ENCODE measurements at places on chromosomes 7 and 10. TPM values are rescaled to one million over a fixed set of nuclear protein-coding genes. Genes with fewer than 3 reads are reported as not detected.

DNA sequence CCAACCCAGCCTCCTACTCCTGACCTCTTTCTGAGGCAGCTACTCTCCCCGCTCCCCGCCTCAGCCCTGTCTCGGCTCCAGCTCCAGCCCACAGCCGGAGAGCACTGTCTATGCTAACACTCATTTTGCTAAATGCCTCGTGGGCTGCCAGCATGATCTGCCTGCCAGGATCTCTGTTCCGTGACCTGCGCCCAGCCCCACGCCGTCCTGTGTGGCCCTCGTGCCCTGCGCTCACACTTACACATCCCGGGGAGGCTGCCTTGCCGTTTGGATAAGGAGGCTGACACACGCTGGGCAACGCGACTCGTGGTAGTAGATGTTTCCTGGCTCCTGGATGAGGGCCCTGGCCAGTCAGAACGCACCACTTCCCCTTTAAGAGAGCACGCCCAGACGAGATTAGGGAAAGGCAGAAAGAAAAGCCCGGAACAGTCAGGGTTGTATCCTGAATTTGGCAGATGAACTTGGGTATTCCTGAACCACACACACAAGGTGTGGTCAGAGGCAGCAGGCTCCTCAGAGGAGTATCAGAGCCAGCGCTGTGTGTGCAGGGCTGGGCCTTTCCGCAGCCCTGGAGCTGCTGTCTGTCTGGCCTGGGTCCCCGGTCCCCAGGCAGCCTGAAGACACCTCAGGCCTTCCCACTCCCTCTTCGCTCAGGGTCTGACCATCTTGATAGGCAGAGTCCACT lies 97.7 kb upstream of the EFCAB10 start:
- DNase-seq, result no peak

DNA sequence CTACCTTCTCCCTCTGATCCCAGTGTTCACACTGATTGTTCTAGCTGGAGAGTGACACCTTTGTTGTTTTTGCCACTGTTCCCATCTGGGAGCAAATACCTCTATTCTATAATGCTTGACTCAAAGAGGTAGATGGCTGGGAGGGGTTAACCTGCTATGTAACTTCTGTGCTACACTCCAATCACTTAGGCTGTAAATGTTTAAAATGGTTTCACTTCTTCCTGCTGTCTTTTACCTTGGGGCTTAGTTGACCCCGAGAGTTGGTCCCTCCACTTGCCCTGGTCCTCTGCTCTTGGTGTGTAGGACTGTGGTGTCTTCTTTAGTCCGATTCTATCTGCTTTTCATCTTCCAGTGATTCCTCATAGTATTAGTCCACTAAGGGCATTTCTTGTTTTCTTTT lies 22.3 kb downstream of the KLHDC10 start:
- no peak for DNase-seq

Gene RBP4
- polyA plus RNA-seq, result 0.93 TPM

DNA sequence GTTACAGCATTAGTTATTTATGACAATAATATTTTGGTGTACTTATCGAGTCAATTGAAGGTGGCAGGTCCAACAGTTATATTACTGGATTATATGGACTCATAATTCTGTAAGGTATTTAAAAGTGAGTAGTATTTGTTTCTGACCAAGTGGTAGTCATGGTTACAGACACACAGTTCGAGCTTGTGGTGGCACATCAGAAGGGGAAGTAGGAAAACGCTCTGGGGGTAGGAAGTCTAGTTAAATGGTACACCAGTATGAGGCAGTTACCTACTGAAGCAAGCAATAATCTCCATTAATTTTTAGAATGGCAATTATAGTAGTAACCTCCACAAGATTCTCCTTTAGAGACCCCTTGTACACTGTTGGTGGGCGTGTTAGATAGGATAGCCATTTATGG lies 541.2 kb downstream of the ETV1 start:
- no peak for DNase-seq

GRCh38 chr7:105703207-105703930 lies 122.1 kb upstream of the EFCAB10 start:
- DNase-seq, result no peak

Gene ASZ1
- polyA plus RNA-seq, result not detected

DNA sequence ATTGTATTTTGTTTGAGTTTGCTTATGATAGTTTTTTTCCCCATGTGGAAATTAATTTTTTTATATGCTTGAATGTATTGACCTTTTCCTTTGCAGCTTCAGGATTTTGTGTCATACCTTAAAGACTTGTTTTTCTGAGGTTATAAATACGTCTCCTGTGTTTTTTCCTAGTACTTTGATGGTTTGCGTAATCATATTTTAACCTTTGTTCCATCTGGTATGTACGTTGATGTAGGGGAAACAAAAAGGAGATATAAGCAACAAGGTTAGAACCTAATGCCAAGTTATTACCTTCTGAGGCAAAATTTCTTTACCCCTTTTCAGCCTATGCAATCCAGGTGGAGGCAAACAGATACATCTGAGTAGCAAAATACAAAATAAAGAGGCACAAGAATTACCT lies 17.9 kb downstream of the FGL2 start:
- no peak for DNase-seq

DNA sequence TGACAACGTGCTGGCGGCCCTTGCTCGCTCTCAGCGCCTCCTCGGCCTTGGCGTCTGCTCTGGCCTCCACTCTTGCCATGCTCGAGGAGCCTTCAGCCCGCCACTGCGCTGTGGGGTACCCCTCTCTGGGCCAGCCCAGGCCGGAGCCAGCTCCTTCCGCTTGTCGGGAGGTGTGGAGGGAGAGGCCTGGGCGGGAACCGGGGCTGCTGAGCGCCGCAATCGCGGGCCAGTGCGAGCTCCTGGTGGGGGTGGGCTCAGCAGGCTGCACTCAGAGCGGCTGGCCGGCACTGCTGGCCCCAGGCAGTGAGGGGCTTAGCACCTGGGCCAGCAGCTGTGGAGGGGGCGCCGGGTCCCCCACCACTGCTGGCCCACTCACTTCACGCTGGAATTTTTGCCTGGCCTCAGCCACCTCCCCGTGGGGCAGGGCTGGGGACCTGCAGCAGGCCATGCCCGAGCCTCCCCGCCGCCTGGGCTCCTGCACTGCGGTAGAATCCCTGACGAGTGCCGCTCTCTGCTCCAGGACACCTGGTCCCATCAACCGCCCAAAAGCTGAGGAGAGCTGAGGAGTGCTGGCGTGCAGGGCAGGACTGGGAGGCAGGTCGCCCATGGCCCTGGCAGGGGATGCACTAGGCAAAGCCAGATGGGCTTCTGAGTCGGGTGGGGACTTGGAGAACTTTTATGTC lies 372.2 kb upstream of the NRG3 start:
- no peak for DNase-seq

DNA sequence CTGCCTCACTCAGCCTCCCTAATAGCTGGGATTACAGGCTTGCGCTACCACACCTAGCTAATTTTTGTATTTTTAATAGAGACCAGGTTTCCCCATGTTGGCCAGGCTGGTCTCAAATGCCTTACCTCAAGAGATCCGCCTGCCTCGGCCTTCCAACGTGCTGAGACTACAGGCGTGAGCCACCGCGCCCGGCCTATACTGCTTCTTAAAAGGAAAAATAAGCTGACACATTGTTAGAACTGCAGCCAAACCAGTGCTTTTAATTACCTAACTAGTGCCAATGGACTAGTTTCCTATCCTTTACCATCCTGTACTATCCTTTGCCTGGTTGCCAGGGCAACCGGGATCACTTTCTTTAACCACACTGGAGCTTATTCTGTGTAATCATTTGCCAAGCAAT lies 108.0 kb downstream of the LRRTM3 start:
- DNase-seq, result no peak

- no peak for DNase-seq
Measured at GRCh38 chr10:76245951-76246495, 814.6 kb downstream of the LRMDA start.

Gene RINT1
- 26.9 TPM for polyA plus RNA-seq

- no peak for DNase-seq
Measured at GRCh38 chr7:26022982-26023381, 129.0 kb upstream of the NFE2L3 start.

GRCh38 chr7:4819560-4820404 lies 42.0 kb downstream of the PAPOLB start:
- DNase-seq, result no peak

DNA sequence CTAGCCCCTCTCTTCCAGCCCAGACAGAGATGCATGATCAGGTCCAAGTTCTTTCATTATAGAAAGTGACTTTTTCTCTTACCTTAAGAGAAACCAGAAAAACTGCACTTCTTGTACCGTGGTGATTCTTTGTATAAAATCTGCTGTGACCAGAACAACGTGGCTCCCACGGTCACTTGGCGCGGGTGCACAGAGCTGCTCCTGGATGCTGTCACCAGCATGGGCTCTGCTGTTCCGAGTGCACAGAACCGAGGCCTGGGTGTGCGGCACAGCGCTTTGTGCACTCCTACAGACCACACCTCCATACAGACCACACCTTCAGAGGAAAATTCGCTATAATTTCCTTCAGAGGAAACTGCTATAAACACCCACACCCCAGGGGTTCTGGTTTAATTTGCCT lies 26.0 kb downstream of the VIPR2 start:
- no peak for DNase-seq

DNA sequence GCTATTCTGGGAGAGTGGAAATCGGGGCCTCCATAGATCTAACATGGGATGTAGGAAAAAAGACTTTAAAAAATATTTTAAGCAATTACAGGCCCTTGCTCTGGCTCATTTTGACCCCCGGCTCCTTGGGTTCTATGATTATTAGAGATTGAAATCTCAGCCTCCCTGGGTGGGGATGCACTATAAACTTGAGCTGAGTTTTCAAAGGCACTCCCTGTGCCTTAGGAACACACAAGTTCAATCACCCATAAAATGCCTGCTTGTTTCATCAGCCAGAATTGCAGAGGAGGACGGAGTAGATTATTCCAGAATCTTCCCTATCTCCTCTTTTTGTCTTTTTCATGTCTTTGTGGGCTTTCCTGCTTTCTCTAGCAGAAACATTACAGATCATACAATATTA lies 145.4 kb downstream of the CUBN start:
- no peak for DNase-seq

Gene GDF10
- 1.5 TPM for polyA plus RNA-seq

- DNase-seq, result no peak
Measured at GRCh38 chr10:124279882-124280281, 138.8 kb downstream of the OAT start.

Gene RSPH10B2
- polyA plus RNA-seq, result 0.66 TPM

DNA sequence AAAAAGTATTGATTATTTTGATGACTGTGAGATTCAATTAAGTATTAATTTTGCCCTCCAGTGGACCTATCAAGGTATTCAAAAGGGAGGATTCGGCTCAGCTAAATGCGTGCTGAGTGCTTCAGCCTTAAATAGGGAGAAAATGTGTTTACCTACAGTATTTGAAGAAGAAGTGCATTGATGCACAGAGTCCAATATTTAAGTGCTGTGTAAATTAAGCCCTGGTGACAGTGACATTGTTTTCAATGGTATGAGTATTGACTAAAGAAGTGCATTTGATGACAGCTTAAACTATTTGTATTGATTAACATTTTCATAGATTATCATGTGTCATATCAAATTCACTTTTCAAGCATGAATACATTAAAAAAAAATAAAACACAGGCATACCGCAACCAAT lies 106.6 kb downstream of the POU6F2 start:
- DNase-seq, result no peak

DNA sequence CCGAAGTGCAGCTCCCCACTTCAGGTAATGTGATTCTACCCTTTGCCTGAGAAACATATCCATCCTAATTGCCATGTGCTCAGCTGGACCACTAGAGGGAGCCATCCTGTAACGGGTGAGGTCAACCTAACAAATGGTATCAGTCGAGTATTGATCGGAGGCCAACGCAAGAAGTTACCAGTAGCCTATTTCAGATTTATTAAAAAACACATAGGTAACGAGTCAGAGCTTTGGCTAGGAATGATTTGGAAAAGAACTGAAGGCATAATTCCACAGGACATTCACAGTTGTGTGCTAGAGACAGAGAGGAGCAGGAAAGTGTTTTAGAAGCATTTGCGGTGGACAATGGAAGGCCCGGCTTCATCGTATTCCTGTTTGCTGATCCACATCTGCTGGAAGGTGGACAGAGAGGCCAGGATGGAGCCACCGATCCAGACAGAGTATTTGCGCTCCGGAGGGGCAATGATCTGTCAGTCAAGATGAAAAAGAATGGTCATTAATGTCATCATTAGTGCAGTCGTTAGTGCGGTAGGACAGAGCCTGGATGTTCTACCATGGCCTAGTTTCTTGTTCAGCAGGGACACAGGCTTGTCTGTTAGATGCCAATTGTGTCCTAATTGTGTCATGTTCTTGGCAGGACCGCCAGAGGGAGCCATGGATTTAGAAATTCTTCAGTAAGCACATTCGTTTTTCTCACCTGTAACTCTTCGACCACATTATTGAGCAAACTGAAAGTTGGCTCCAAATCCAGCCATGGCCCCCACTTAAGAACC lies 17.5 kb downstream of the ACTA2 start:
- peak; percentile 82 for DNase-seq
